ENCODE measurements at places on chromosomes 6 and 20. TPM values are rescaled to one million over a fixed set of nuclear protein-coding genes. Genes with fewer than 3 reads are reported as not detected.

Gene OR2J3
- total RNA-seq, result not detected

Gene MRPL18
- total RNA-seq, result 37.6 TPM

Gene HLA-DRB1
- total RNA-seq, result 46.1 TPM

DNA sequence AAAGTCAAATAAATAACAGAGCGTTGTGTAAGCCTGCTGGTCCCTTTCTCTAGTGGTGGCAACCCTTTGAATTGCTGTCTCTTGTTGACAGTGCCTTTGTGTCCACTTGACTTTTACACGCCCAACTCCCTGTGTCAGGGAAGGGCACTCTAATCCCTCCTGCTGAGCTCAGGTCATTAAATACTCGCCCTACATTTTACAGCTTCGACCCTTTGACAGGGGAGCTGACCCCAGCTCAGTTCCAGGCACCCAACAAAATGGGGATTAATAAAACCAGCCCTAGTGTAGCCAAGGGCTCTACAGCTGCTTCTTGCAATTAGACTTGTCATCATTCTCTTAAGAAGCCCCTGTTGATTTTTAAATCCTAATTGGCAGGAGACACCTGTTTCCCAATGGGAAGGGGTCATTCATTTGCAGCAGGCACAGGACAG is 308.2 kb downstream of the EYA4 start:
- no peaks in the 10 kb centered on the region for H3K36me3 ChIP-seq
- no peak overlapping the region for H3K27ac ChIP-seq
- no peaks in the 10 kb centered on the region for H3K27me3 ChIP-seq
- no peak overlapping the region for H3K4me3 ChIP-seq
- H3K4me1 ChIP-seq, result no peaks in the 10 kb centered on the region

GRCh38 chr20:21391972-21392352 is 5.4 kb downstream of the NKX2-4 start:
- H3K4me3 ChIP-seq, result no peak overlapping the region
- H3K36me3 ChIP-seq, result no peaks in the 10 kb centered on the region
- H3K27me3 ChIP-seq, result peaks cover 40% of the 10 kb centered on the region
- no peak for DNase-seq
- H3K4me1 ChIP-seq, result peaks cover 15% of the 10 kb centered on the region

DNA sequence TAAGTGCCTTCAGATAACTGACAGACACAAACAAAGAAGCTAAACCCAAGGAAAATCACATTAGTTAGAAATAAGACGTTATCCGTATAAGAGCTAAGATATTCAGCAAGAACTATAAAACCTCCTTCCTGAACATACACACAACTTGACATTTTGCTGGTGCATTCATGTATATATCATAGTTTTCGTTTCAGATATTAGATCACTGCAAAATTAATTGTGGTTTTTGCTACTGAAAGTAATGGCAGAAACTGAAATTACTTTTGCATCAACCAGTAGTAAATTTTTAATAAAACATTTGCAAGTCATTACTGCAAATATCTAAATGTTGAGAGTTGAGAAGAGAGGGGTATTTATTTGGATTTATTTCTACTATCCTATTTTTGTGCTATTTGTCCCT is 26.1 kb upstream of the KCNQ5 start:
- no peak overlapping the region for H3K4me3 ChIP-seq
- no peaks in the 10 kb centered on the region for H3K4me1 ChIP-seq
- no peak overlapping the region for H3K27ac ChIP-seq
- no peaks in the 10 kb centered on the region for H3K27me3 ChIP-seq
- H3K36me3 ChIP-seq, result no peaks in the 10 kb centered on the region

DNA sequence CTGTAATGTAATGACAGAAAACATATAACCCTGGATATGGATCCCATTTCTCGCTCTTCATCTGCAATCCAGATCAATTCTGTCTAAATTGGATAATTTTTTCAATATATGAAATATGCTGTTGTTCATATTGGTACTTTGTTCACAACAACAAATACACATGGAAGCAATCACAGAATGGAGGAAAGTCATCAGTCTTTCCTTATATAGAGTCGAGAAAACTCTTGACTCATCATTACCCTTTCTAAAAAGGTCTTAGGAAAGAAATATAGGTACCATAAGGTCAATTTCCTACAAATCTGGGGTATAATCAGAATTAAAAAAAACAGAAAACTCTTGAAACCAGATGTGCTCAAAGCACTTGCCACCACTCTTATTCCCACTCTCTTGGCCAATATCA is 677.6 kb upstream of the ID4 start:
- H3K4me3 ChIP-seq, result no peak overlapping the region
- no peaks in the 10 kb centered on the region for H3K27me3 ChIP-seq
- H3K4me1 ChIP-seq, result no peaks in the 10 kb centered on the region
- no peak overlapping the region for H3K27ac ChIP-seq
- no peak for DNase-seq

- no peak for DNase-seq
- no peak overlapping the region for H3K4me3 ChIP-seq
- no peaks in the 10 kb centered on the region for H3K27me3 ChIP-seq
- peaks cover 4% of the 10 kb centered on the region for H3K4me1 ChIP-seq
Measured at GRCh38 chr20:7856756-7857155, 83.5 kb downstream of the HAO1 start.

- no peaks in the 10 kb centered on the region for H3K36me3 ChIP-seq
- DNase-seq, result peak; percentile 92
- peak overlapping the region; percentile 74 for H3K27ac ChIP-seq
- peak overlapping the region; percentile 39 for H3K4me3 ChIP-seq
Measured at GRCh38 chr20:62929051-62929538, 2.8 kb upstream of the DIDO1 start.

DNA sequence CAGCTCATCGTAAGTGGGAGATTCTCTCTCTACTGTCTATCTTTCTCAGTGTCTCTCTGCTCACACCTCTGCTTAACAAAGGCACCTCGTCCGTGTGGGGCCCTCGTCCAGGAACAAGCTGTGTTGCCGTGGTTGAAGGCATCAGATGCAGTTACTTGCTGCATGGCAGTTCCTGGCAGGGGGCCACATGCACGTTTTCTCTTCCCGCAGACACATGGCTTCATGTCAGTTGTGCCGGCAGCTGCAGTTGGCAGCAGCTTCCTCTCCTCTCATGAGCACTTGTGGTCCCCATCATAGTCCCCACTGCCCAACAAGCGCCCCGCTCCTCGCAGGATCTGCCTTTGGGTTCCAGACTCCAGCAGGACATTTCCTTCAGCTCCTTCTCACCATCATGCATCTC is 7.1 kb upstream of the AFDN start:
- no peaks in the 10 kb centered on the region for H3K27me3 ChIP-seq
- H3K36me3 ChIP-seq, result no peaks in the 10 kb centered on the region
- H3K4me3 ChIP-seq, result no peak overlapping the region
- H3K27ac ChIP-seq, result no peak overlapping the region
- no peak for DNase-seq
- H3K4me1 ChIP-seq, result peaks cover 2% of the 10 kb centered on the region
